ENCODE measurements at places on chromosomes 1 and 21. TPM values are rescaled to one million over a fixed set of nuclear protein-coding genes. Genes with fewer than 3 reads are reported as not detected.
A peak's percentile ranks its signal among the peaks of the same experiment; 100 is the strongest.

Gene MTARC2
- total RNA-seq = not detected

Gene KLF17
- total RNA-seq = not detected

Gene SPRR2A
- not detected for total RNA-seq

Gene FCRL5
- not detected for total RNA-seq

Gene S100A12
- not detected for total RNA-seq

Gene CRP
- total RNA-seq = not detected

Gene KCNJ9
- total RNA-seq = not detected

Gene FAM110D
- total RNA-seq = not detected

Gene KRTAP7-1
- total RNA-seq = not detected

Gene CRYAA
- total RNA-seq = not detected

DNA sequence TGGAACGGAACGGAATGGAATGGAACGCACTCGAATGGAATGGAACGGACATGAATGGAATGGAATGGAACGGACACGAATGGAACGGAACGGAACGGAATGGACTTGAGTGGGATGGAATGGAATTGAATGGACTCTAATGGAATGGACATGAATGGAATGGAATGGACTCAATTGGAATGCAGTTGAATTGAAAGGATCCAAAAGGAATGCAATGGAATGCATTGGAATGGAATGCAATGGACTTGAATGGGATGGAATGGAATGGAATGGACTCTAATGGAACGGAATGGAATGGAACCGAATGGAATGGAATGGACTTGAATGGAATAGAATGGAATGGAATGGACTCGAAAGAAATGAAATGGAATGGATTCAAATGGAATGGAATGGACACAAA, 102.4 kb upstream of the OR4F16 start:
- DNase-seq = no peak

GRCh38 chr1:4397196-4397595, 257.2 kb upstream of the AJAP1 start:
- DNase-seq = no peak

DNA sequence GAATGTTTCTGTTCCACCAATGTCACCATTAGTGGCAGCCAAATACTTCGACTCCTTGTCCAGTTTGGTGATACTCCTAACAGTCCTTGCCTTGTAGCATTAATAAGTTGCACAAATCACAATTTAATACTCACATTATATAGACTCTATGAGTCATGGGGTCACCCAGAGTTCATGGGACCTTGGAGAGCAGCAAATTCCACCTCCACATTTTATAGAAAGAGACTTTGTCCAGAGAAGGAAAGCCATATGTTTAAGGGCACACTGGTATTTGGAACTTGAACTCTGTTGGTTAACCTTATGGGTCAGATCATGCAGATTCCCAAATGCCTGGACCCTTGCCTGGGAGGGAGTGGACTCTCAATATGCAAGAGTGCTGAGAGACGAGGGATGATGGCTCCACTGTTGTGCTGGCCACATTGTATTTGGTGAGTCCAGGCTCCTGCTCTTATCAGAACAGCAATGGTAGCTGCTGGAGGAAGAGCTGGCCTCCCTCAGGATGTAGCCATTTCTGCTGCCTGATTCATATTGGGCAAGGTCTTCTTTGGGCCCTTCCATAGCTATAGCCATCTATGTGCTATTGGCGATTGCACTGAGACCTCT, 30.6 kb downstream of the DNAJC6 start:
- no peak for DNase-seq

DNA sequence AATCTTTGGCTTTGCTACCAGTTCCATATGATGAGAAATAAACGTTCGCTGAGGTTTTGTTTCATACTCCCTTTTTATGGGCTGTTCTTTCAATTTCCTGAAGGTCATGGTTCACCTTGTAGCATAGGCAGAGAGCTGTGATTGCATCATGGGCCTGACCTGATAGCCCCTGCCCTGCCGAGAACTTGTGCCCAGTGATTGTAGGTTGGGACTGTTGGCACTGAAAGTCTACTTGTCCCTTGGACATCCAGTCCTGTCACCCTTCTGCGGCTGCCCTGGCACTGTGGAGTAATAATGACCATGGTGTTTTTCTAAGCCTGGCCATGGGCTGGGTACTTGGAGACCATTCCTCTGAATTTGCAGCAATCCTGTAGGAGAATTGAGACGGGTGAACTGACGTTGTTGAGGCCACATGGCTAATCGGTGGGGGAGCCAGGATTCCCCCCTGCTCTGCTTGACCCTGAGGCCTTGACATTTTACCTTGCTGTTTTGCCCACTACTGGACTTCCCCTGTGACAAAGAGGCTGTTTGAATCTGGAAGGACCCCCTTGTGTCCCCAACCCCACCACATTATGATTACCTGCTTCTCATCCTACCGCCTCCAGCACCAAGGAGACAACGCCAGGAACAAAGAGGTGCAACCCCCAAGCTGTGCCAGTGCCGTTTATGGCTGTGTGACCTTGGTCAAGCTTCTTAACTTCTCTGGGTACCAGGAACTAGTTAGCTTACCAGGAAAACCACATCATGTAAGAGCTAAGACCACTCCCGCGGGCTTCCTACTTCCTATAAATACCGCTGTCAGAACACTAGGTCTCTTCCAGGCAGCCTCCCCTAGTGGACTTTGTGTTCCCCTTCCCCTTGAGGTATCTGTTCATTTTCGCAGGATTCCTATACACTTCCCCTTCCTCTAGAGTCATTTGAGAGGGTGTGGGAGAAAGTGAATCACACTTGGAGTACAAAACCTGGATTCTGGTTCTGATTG, 23.4 kb downstream of the SESN2 start:
- no peak for DNase-seq

- DNase-seq = no peak
These were observed 45.0 kb downstream of the DUSP10 start for GRCh38 chr1:221696718-221697461.

GRCh38 chr1:34276606-34277005, 99.9 kb downstream of the C1orf94 start:
- no peak for DNase-seq

DNA sequence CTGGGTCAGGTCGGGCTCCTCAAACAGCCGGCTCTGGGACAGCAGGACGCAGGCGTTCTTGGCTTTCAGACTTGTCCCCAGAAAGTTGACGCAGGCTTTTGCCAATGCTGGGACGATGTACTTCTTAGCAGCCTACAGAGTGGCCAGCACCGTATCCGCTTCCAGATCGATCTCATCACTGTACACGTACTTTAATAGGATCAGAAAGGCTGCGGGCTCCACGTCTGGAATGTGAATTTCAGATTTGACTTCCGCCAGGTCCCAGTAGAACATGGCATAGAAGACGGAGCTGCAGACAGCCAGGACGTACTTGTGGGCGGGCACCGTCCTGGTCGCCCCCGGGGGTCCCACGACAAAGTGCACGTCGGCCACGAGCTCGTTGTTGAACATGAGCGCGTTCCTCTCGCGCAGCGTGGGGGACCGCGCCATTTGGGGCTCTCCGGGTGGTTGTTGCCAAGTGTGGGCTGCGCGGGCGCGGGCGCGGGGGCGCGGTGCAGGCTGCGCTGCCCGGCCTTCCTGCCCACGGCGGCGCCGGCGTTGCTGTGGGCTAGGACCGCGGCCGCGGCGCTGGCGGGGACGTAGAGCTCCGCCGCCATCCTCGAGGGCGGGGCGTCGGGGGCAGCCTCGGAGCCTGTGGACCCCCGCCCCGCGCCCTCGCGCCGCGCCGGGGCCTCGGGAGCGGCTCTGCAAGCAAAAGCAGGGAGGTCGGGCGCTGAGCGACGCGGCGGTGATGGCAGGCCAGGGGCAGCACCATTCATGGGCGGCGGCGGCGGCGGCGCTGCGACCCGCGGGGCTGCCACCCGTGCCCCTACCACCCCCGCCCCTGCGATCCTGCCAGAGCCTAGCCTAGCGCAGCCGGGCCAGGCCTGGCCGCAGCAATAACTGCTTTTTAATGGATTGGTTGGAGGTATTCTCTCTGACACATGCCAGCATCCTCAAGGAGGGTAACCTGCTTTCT, 10.6 kb downstream of the CNR2 start:
- no peak for DNase-seq

GRCh38 chr1:178330153-178330552, 166.6 kb downstream of the CLEC20A start:
- DNase-seq = no peak

- peak; percentile 15 for DNase-seq
These were observed 34.7 kb downstream of the WASF2 start for GRCh38 chr1:27455139-27455811.

GRCh38 chr1:37189111-37189510, 154.8 kb upstream of the GRIK3 start:
- no peak for DNase-seq

- no peak for DNase-seq
These were observed 6.9 kb downstream of the C1orf162 start for GRCh38 chr1:111480674-111481073.

DNA sequence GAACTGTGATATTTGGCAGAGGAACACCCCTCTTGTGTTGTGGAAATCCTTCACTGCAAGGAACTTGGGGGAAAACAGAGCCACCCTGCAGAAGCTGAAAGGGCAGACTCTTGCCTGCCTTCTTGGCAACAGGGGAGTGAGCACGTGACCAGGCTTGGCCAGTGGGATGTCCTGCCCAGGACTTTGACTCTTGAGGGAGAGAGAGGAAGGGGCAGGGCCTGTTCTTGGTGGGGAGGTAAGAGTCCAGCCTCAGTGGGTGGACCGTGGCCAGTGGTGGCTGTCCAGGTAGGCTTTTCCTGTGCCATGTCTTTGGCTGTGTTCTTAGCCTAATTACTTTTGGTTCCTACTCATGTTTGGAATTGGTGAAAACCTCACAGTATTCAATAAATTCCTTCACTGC, 8.6 kb upstream of the AK2 start:
- DNase-seq = no peak

GRCh38 chr1:58432851-58433668, 113.5 kb downstream of the OMA1 start:
- no peak for DNase-seq

- no peak for DNase-seq
These were observed 1.1 kb downstream of the SOD1 start for GRCh38 chr21:31660591-31660990.

GRCh38 chr1:173914366-173914871, 2.7 kb downstream of the SERPINC1 start:
- no peak for DNase-seq

Data from activated T-helper 1 cell treated with anti-CD3 and anti-CD28 coated beads, Interleukin-12 subunit alpha, Interleukin-12 subunit beta, Interleukin-2, Interleukin-4 antibody, amounts not matched to agents 30 ng/mL and 10 ng/mL and 1 ng/mL, durations not matched to agents 14 hours and 24 hours and 36 hours (primary cell).